Left lung (tissue), 14 donors: ENCODE measurements at places on chromosomes 1 and 21. TPM values are rescaled to one million over a fixed set of nuclear protein-coding genes. Genes with fewer than 3 reads are reported as not detected.

The FCGR3A gene
- total RNA-seq = 237 TPM

The S100A14 gene
- 100.0 TPM for total RNA-seq

The NVL gene
- 25.0 TPM for total RNA-seq

The KIF26B gene
- 7.6 TPM for total RNA-seq

The GCSAML gene
- total RNA-seq = 0.84 TPM

DNA sequence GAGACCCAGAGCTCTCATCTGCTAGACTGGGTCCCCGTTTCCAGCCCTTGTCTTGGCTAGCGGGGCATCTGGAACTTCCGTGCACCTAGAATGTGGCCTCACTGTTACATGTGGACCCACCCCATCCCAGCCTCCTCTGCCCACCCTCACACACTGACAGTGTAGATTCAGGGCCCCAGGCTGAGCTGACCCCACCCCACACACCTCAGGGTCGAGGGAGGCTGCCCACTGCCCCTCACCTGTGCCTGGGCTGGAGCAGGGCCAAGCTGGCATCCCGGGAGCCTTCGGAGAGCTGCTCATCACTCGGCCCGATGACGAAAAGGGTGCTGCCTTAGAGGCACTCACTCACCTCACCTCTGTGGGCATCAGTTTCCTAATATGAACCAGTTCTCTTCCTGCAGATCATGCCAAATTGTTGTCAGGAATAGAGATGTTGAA, 11.1 kb downstream of the ACOT11 start:
- peak; percentile 55 for DNase-seq

- DNase-seq = no peak
These were observed 25.0 kb downstream of the MTOR start for GRCh38 chr1:11237356-11237755.

DNA sequence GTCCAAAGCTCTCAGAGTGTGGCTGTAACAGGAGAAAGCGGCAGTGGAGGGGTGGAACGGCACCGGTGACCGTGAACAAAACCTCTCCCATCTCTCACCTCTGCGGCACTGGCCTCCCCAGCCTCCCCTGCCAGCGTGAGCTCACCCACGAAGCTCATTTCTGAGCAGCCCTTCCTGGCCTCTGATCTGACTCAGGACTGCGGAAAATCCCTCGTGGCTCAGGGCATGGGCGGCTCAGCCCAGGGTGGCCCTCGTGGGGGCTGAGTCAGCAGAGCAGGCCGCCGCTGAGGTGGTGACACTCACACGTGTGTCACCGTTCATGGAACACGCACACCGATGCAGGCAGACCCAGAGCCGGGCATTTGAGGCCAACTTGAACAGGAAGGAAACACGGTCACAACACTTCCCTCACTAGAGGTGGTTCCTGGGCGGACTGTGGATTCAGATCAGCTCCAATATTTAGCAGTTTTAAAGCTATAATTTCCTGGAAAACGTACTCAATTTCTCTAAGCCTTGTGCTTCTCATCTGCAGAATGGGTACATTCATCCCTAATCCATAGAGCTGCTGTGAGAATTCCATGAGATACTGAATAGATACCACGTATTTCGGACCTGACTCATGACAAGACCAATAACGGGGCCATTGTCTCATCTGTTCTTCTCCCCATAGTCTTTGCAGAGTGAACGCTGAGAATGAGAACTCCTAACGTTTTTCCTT, 115.0 kb upstream of the TMPRSS2 start:
- no peak for DNase-seq

- DNase-seq = no peak
These were observed 127.6 kb downstream of the NOS1AP start for GRCh38 chr1:162197041-162197531.
